ENCODE measurements at places on chromosomes 5 and 9. TPM values are rescaled to one million over a fixed set of nuclear protein-coding genes. Genes with fewer than 3 reads are reported as not detected.

PCDHB11 gene
- total RNA-seq, result 1.6 TPM

TICAM2 gene
- total RNA-seq, result 1.6 TPM

PALM2AKAP2 gene
- total RNA-seq, result 0.44 TPM

TMC1 gene
- 0.36 TPM for total RNA-seq

LOX gene
- 0.62 TPM for total RNA-seq

CPEB4 gene
- total RNA-seq, result 27.7 TPM

CBY3 gene
- total RNA-seq, result 0.39 TPM

SPINK4 gene
- not detected for total RNA-seq

CDH12 gene
- not detected for total RNA-seq

AQP7 gene
- 0.26 TPM for total RNA-seq

WWC1 gene
- total RNA-seq, result 29.4 TPM

NRARP gene
- 16.9 TPM for total RNA-seq

SAPCD2 gene
- total RNA-seq, result 18.4 TPM

FABP6 gene
- 0.31 TPM for total RNA-seq

PCDHA9 gene
- total RNA-seq, result 0.21 TPM

SLC4A9 gene
- total RNA-seq, result not detected

PPP3R2 gene
- not detected for total RNA-seq

C9 gene
- 0.05 TPM for total RNA-seq

MYORG gene
- 9.7 TPM for total RNA-seq

MBLAC2 gene
- 5.9 TPM for total RNA-seq

SLC46A2 gene
- not detected for total RNA-seq

DAB2IP gene
- 18.4 TPM for total RNA-seq

NR2F1-AS1 gene
- total RNA-seq, result 27.0 TPM

Measured in Panc1 (cell line).